ENCODE measurements at places on chromosomes 11 and 22.

DNA sequence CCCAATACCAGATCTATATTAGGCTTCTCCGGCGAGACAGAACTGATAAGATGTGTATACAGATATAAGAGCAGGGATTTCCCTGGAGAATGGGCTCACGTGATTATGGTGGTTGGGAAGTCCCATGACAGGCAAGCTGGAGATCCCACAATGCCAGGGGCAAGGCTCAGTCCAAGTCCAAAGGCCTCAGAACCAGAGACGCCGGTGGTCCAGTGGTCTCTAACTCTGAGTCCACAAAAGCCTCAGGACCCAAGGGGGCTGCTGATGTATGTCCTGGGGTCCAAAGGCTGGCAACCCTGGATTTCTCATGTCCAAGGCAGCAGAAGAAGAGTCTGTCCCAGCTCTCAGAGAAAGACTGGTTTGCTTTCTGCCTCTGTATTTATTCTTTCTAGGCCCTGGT is 15.8 kb upstream of the OSBPL5 start:
- no peak for DNase-seq

- no peak for DNase-seq
Observed at GRCh38 chr22:36317658-36318271, 64.8 kb downstream of the APOL1 start.

DNA sequence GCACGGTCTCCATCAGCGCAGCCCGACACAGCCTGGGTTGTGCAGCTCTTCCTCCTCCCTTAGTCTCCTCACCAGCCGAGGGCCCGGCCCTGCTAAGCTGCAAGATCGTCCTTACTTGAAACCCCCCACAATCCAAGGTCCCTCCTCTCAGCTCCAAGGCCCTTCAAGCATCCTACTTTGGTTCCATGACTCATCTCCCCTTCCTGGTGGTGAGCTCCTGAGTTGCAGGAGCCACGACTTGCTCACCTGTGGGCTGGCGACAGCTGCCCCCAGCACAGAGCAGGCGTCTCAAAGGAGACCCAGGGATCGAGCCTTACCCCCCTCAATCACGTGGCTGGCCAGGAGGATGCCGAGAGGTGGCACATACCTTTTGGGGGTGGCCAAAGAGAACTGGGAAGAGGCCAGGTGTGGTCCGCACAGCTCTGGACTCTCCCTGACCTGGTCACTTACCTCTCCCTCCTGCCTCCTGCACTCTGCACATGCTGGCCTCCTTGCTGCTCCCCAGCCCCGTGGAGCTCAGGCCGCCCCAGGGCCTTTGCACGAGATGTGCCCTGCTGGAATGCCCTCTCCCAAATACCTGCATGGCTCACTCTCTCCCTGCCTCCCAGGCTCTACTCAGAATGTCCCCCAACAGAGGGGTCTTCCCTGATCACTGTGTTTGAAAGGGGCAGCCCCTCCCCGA is 35.2 kb upstream of the FADD start:
- no peak for DNase-seq

DNA sequence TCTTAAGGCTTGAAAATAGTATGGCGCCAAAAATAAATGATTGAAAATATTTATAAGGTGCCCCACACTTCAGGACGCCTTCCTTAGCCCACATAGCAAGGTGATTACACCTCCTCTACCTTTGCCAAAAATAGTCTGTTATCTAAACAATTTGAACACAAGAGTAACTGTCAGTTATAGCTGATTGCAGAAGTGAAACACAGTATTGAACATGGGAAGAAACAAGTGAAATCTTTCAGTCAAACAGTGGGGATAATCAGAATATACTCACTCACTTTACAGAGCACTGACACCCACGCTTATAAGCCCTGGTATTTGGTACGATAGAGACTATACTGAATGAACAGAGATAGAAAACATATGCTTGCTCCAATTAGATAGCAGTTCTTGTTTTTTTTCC is 203.1 kb downstream of the RAB38 start:
- no peak for DNase-seq

GRCh38 chr22:19756288-19757128 is 4.1 kb upstream of the TBX1 start:
- no peak for DNase-seq

DNA sequence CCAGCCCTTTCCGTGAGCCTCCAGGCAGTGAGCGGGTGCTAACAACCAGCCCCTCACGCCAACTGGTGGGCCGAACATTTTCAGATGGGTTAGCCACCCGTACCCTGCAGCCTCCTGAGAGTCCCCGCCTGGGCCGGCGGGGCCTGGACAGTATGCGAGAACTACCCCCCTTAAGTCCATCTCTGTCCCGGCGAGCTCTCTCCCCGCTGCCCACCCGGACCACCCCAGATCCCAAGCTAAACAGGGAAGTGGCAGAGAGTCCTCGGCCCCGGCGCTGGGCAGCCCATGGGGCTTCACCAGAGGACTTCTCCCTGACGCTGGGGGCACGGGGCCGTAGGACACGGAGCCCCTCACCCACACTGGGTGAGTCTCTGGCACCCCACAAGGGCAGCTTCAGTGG is 20.6 kb downstream of the PHLDB1 start:
- DNase-seq, result no peak

- no peak for DNase-seq
Observed at GRCh38 chr11:79507706-79508105, 66.9 kb upstream of the TENM4 start.

DNA sequence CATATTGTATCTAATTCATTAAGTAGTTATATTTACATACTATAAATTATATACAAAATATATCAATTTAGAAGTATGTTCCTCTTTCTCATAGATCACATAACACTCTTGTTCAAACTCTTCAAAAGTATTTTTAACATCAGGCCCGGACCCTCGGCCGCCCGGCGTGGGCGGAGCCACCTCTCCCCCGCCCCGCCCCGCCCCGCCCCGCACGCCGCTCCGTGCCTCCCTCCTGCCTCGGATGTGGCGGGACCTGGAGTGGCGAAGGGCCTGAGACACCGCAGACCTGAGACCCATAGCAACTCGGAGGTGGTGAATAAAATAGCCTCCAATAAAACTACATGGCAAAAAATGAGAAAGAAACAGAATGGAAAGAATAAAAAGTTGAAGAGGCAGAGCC is 105.9 kb upstream of the BDNF start:
- DNase-seq, result no peak

GRCh38 chr11:61265357-61265756 is 24.4 kb downstream of the PGA5 start:
- no peak for DNase-seq

GRCh38 chr11:47051217-47051616 is 114.7 kb downstream of the CSTPP1 start:
- peak; percentile 83 for DNase-seq

DNA sequence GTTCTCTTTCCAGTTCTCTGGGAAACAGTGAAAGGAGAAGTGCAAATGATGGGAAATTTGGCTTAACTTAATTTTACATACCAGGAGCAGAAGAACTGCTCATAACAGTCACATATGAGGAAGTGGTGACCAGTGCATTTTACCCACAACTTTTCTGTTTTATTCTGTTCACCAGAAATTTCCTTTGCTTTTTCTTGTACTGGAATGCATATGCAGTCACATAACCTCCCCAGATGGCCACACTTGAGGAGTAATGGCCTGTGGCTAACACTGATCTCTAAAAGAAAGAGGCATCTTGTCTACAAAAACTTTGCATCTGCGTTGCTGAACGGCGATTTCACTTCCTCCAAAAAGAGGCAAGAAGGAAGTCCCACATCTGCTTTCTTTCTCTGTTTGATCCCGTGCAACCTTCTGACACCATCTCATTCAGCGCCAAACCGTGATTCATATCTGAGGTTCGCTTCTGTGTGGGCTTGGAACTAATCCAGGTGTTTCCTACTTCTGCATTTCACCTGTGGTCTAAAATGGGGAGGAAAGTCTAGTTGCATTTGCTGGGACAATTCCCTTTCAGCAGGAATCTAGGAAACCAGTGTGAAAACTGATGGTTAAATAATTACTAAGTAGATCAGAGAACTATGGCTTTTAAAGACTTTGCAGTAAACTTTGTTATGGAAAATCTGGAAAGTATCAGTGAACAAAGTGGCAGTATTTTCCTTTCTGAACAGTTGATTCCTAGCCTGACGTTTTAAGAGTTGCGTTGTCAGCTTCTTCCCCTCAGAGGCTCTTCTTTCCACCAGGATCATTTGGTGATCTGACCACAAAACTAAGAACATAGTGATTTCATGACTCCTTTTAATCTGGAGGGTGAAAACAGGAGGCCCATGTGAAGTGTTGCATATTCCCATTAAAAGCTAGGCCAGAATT is 4.2 kb upstream of the MPEG1 start:
- no peak for DNase-seq

DNA sequence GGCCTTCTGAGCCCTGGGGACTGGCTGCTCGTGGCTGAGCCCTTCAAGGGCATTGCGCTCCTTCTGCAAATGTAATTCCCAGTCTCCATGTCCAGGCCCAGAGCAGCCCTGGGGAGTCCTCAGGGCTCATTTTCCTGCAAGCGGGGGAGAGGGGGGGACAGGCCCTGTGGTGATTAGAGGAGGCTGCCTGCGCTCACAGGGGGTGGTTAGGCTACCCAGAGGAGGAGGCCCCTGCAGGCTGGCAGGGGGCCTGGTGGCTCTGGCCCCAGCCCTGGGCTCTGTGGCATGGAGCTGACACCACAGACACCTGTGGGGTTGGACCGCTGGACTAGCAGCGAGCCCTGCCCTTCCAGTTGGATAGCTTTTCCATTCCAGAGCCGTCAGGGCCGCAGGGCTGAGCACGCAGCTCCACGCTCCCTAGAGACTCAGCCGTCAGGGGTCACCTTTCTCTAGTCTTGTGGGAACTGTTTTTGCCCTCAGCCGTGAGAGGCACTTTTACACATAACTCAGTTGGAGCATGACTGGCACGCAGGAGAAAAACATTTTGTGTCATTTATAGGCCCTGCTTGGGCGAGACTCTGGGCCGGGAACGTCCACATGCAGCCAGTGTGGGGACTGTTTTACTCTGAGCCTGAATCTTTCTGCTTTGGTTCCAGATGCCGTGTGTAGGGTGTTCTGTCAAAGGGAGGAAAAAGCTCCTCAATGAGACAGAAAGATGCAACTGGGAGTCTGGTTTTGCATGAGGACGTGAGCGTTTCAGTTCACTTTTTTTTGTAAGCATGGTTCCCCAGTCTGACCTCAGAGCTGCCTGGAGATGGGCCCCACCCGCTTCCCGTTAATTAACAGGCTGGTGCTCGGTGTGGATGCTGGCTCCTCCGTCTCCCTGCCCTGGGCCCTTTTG is 58.1 kb downstream of the LRP5 start:
- no peak for DNase-seq

- DNase-seq, result no peak
Observed at GRCh38 chr11:43557553-43558110, 122.9 kb upstream of the HSD17B12 start.

GRCh38 chr22:42202669-42203068 is 67.8 kb downstream of the TCF20 start:
- DNase-seq, result no peak

DNA sequence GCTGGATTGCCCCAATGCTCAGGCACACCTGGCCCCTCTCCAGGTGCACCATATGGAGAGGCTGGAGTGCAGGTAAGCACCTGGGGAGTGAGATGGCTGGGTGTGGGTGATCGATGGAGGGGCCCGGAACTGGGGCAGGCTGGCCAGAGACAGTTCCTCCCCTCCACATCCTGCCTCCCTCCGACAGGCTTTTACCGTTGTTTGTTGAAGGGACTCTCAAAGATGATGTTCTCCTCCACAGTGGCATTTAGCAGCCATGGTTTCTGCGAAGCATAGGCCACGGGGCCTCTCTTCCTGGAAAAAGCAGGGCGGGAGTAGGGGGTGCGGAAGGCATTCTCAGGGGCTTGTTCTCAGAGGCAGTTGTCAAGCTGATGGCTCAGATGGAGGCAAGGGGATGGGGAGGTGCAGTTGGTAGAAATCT is 25.9 kb upstream of the KCNJ11 start:
- no peak for DNase-seq

GRCh38 chr11:73184953-73185671 is 33.0 kb upstream of the P2RY2 start:
- DNase-seq, result peak; percentile 47

DNA sequence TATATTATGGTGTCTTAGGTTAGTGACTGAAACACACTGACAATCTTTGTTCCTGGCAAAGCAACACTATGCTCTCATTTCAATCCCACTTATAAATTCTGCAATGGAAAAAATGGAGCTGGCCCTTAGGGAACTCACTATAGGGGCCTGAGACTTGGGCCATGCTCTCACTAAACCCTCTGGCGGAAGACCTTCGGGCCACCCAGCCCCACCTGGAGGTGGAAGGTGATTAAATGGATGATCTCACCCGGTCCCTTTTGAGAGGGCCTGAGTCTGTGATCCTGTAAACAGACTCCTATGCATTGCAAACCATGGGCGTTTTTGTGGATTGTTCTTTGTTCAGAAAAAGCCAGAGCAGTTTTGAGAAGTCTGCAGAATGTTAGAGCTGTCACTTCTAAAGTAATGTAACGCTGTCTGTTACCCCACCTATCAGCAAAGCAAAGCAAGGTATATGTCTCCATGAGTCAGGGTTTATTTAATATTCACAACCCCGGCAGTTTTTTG is 17.0 kb upstream of the CDON start:
- no peak for DNase-seq

GRCh38 chr22:44338177-44338810 is 25.5 kb upstream of the SHISAL1 start:
- no peak for DNase-seq

DNA sequence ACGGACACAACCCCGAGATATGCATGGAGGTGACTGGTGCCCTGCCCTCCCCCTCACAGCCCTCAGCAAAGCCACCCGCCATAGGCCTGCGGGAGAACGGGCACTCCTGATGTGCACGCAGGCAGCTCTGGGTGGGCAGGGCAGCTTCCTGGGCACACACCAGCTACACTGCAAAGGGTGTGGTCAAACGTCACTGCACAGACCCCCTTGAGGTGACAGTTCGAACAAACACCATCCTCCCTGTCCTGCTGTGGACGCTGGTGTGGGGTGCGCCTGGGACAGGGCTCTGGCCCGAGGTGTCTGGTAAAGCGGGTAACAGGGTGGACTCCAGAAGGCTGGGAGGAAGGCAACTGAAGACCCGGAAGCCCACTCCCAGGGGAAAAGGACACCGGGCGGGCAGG is 21.9 kb upstream of the MOB2 start:
- DNase-seq, result no peak

DNA sequence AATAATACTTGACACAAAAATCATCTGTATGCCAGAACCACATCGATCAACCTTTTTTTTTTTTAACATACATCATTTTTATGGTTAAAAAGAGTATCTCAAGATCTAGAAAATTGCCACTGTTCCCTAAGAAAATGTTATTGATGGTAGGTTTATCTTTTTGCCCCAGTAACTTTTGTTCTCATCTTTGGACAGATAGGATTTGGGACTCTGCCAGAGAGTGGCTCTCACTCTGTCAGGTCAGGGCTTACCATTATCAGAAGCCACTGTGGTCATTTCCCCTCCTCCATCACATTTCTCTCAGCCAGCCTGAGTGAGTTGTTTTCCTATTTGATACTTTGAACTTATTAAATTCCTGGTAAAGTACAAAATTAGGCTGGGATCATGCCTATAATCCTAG is 47.9 kb upstream of the YWHAH start:
- no peak for DNase-seq

DNA sequence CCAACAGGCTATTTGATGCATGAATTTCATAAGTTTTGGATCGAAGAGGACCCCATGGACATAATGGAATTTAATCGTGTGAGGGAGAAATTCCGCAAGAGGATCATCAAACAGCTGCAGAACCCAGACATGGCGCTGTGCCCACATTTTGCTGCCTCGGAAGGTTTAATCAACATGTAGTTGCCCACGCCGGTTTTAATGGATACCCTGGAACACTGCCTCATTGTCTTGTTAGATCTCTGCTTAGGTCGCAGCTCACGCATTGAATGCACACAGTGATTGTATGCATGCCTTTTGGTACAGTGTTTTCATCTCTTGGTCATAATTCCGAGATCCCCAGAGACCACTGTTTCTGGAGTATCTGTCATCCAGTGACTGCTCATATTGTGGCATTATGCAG is 46.8 kb downstream of the SLN start:
- no peak for DNase-seq

All from stromal cell of bone marrow (primary cell).